Stimulated activated CD8-positive, alpha-beta memory T cell treated with anti-CD3 and anti-CD28 coated beads, Interleukin-15, amount 100 ng/mL, for 1 hour (primary cell): ENCODE measurements at places on chromosomes 5 and 9.
A peak's percentile ranks its signal among the peaks of the same experiment; 100 is the strongest.

- DNase-seq, result no peak
These were observed 616 bp downstream of the ABL1 start for GRCh38 chr9:130835441-130836298.

DNA sequence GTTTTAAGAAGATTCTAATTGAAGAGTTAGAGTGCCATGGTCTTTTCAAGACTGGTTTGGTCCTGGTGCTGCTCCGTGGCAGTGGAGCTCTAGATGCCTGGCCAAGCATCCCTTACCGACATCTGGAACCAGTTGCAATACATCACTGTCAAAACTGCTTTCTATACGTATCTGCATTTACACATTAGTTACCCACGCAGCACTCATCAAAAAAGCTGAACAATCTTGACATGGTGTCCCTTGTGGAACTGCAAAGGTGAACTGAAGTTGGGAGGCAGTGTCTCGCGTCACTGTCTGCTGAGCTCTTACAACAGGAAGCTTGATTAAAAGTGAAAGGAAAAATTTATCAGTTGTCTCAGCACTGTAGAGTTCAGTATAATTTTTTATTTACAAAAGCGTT, 82.6 kb downstream of the PBX3 start:
- DNase-seq, result peak; percentile 13

DNA sequence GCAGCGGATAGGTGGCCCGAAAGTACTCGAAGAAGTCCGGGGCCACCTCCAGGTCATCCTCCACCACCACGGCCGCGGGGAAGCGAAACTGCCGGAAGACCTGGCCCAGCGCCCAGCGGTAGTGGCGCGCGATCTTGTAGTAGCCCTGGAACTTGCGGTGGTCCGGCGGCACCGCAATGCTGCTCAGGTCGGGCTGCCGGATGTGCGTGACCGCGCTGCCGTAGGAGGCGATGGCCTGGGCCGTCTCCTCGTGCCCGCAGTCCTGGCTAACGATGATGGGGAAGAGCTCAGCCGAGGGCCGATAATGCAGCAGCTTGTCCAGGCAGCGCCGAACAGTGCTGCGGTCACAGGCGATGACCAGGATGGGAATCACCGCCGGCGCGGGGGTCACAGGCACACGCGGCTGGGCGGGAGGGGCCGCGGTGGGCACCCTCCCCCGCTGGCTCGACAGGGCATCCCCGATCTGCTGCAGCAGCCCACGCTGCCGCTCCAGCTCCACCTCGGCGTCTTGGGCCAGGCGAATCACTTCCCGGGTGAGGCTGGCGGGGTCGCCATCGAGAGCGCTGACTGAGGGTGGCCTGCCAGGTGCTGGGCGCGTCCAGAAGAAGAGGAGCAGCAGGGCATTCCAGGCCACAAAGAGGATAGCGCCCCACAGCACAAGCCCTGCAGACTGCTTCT, 10.2 kb downstream of the MGAT1 start:
- DNase-seq, result no peak

DNA sequence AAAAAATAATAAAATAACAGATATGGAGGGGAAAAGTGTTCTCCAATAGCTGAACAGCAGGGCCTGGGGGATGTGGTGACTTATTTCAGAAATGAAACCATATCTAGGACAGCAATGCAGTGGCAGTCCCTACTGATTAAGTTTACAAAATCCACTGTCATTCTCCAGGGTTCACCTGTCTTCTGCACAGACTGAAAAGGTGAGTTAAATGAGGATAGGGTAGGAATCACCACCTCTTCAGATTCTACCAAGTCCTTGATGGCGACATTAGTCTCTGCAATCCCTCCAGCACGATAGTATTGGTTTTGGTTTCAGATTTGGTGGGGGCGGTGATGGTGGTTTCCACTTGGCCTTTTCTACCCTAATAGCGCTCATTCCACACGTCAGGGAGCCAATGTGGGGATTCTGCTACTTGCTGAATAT, 32.3 kb upstream of the NPM1 start:
- DNase-seq, result no peak

DNA sequence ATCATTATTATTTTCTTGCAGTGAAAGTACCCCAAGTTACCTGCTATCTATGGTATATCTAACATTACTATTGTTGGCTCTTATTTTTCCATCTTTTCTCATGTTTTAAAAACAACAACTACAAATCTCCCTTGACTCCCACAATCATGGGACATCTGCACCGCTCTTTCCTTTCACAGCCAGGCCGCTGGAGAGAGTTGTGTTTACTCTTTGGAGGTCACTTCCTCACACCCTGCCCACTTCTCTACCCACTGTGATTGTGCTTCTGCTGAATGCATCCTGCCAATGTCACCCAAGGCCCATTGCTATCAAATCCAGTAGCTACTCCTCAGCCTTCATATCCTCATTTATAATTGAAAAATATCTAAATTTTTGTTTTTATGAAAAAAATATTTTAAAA, 29.7 kb downstream of the SLC28A3 start:
- DNase-seq, result no peak

- DNase-seq, result no peak
These were observed 45.2 kb downstream of the MEF2C start for GRCh38 chr5:88837817-88838216.

GRCh38 chr5:178396796-178397720, 164.5 kb upstream of the PHYKPL start:
- no peak for DNase-seq

- no peak for DNase-seq
These were observed 19.5 kb upstream of the GOLPH3 start for GRCh38 chr5:32193591-32193990.

- DNase-seq, result no peak
These were observed 37.3 kb downstream of the CFAP77 start for GRCh38 chr9:132447346-132447745.

- no peak for DNase-seq
These were observed 21.8 kb upstream of the FKTN start for GRCh38 chr9:105535920-105536668.

DNA sequence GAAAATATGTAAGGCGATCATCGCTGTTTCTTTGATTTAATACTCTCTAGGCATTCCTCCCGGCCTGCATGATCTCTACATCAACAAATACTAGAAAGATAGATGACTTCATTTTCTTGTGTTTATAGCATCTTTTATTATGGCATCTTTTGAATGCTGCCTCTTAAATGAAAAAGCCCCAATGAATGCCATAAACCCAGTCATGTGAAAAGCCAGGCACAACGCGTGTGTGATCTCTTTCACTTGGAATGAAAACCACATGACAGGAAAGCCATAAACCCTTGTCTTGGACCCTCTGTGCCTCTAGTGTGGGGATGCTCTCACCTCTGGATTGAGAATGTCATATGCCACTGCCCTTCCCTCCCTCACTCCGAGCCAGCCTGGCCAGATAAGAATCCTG, 476.2 kb downstream of the SEMA5A start:
- no peak for DNase-seq

- DNase-seq, result no peak
These were observed 418.1 kb upstream of the KLF4 start for GRCh38 chr9:107907715-107908114.

GRCh38 chr9:6910497-6910896, 152.7 kb downstream of the KDM4C start:
- DNase-seq, result no peak

- no peak for DNase-seq
These were observed 878 bp upstream of the HMCN2 start for GRCh38 chr9:130264414-130265350.

GRCh38 chr5:92641031-92641962, 939.7 kb downstream of the NR2F1-AS1 start:
- DNase-seq, result no peak

DNA sequence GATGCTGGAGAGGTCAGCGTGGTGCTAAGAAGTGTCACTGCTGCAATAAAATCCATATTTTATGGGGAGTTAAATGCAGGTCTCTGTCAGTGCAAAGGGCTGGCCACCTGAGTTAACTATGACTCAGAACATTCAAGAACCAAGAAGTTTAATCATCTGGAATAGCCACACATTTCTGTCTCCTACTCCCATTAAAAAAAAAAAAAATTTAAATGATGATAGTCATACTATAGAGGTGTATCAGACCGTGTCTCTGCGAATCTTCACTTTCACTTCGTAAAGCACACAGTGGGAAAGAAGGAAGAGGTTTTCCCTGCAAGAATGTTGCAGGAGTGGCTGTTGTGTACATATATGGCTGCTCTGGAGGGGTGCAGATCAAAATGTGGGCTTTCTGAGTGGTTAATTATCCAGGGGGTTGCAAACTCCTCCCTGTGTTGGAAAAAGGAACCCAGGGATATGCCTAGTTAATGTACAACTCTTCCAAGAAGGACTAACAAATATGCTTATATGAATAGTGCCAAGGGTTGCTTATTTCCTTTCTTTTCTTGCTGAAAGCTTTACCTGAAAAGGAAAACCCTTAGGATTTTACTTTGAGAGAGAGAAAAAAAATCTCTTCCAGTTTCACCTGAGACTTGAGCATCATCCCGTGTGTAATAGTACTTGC, 1.5 kb downstream of the CDH6 start:
- DNase-seq, result no peak

DNA sequence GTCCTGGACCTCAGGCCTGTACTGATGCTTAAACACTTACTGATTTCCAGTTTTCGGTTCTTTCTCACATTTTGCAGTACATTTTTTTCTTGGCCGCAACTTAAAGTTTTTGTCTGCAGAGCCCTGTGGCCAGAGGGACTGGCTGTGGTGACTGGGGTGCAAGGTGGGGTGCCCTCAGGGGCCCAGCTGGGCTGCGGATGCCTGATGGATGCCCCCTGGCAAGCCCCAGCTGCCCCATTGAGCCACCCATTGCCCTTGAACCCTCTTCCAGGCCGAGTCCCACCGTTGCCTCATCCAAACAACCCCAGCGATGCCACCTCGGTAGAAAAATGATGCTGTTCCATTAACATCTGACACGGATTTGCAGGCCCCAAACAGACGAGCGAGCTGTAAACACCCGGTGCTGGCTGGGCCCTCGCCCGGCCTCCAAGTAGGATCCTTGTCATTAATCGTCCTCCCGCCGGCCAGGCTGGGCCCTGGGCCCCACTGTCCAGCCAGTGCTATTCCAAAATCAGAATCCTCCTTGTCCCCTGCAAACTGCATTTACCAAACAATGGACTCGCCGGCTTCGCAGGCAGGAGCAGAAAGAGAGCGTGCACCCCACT, 107.9 kb downstream of the PHF2 start:
- DNase-seq, result no peak

GRCh38 chr5:61576556-61576955, 244.5 kb downstream of the ZSWIM6 start:
- no peak for DNase-seq

DNA sequence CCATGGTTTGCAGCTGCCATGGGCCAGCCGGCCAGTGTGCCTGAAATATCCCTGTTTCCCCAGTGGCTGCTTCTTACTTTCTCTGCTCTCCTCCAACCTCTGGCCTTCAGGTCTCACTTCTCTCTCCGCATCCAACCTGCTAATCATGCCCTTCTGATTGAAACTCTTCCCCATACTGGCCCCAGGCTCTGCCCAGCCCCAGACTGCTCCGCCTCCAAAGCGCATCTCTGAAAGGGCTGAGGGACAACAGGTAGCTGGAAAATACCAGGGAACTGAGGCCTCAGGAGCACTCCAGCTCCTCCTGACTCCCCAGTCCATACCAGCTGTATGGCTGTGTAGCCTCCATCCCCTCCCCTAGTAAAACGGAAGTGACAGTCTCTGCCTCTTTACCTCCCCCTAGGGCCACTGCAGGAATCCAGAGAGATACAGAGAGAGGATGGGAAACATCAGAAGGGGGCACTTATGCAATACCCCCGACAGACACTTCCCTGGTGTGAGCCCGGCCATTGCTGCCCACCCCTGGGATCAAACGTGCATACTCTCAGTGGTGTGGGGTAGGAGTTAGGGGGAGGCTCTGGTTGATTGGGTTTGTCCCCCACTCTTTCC, 34.2 kb downstream of the PAX5 start:
- DNase-seq, result no peak

GRCh38 chr5:72417333-72418062, 89.7 kb downstream of the ZNF366 start:
- DNase-seq, result no peak

DNA sequence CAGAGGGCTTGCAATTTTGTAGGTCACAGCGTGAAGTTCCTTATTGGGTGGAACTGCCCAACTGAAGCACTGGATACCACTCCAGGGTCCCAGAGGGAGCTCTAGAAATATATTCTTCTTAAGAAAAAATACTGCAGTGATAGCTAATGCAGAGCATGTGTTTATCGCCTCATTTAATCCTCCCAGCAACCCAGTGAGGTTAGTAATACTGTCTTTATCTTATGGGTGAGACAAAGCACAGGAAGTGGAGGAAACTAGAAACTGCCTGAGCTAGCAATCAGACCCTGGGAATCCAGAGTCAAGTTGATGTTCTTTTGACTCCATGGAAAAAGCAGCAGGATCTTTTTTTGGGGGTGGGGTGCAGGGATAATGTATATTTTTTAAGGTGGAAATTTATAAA, 153.3 kb downstream of the PJA2 start:
- DNase-seq, result no peak

- no peak for DNase-seq
These were observed 77.9 kb downstream of the FNBP1 start for GRCh38 chr9:129964901-129965734.

DNA sequence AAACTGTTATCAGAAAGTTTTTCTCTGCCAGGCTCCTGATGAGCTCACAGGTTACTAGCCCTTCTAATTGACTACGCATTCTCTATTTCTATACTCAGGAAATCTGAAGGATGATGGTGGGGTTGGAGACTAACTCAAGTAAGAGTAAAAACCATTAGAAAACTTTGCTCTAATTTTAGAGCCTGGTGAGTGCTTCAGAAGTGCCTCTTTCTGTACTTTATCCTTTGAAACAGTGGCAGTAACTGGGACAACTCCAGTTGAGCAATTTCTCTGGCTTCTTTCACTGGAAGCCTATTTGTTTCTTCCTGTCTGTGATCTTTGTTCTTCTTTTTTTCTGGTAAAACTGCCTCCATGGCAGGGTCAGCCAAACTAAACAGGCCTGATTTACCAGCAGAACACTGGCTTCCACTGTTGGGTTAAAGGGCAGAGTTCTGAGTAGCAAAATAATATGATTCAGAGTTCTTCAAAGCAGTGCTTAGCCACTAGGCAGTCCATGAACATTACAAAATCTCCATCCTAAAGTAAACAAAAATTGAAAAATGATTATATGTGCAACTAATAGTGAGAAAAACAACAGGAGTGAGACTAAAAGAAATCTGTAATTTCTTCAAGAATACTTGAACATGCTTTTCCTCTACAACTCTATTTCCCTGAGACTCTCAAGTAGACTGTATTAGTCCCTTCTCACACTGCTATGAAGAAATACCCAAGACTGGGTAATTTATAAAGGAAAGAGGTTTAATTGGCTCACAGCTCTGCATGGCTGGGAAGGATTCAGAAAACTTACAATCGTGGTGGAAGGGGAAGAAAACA, 79.8 kb downstream of the MROH2B start:
- DNase-seq, result no peak

GRCh38 chr5:155260798-155261197, 247.2 kb downstream of the KIF4B start:
- no peak for DNase-seq

GRCh38 chr9:114139071-114139470, 16.3 kb upstream of the COL27A1 start:
- no peak for DNase-seq

DNA sequence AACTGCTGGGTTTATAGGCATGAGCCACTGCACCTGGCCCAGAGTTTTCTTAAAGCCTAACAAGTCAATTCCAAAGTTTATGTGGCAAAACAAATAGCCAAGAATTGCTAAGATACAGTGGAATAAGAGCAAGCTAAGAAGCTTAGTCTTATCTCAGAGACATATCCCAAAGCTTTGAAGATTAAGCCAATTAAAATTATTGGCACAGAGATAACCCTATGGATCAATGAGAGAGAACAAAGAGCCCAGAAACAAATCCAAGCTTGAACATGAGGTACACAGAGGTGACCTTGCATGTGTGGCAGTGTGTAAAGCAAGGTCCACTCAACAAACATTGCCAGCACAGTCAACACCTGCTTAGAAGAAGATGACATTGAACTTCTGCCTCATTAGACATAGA, 13.3 kb downstream of the BTNL3 start:
- DNase-seq, result no peak
